Activated CD4-positive, alpha-beta memory T cell treated with anti-CD3 and anti-CD28 coated beads, Interleukin-2, amount 10 ng/mL, durations not matched to agents 7 days and 5 days (primary cell): ENCODE measurements at places on chromosomes 1 and 21.

GRCh38 chr1:88052167-88052566 is 631.9 kb upstream of the PKN2 start:
- H3K4me1 ChIP-seq, result no peaks in the 10 kb centered on the region
- no peak overlapping the region for H3K4me3 ChIP-seq
- no peak for DNase-seq
- no peaks in the 10 kb centered on the region for H3K36me3 ChIP-seq
- H3K27me3 ChIP-seq, result peaks cover 2% of the 10 kb centered on the region
- no peak overlapping the region for H3K27ac ChIP-seq

DNA sequence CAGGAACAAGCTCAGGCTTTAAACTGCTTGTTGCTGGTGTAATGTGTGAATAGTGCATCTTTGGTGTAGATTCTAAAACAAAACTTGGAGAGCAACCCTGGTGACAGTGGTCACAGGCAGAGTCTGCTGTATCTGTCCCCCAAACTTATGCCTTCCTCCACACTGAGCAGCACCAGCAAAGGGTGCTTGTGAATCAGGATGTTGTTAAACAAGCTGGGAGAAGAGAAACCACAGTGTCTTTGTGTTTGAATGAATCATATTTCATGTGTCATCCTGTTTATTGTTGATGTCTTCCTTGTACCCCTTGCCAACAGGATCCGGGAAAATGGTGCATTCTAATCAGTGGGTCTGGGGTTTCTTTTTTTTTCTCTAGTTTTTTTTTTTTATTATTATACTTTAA is 91.9 kb upstream of the COG2 start:
- no peaks in the 10 kb centered on the region for H3K36me3 ChIP-seq
- no peak for DNase-seq
- peaks cover 17% of the 10 kb centered on the region for H3K4me1 ChIP-seq
- no peak overlapping the region for H3K4me3 ChIP-seq
- peaks cover 22% of the 10 kb centered on the region for H3K27me3 ChIP-seq

DNA sequence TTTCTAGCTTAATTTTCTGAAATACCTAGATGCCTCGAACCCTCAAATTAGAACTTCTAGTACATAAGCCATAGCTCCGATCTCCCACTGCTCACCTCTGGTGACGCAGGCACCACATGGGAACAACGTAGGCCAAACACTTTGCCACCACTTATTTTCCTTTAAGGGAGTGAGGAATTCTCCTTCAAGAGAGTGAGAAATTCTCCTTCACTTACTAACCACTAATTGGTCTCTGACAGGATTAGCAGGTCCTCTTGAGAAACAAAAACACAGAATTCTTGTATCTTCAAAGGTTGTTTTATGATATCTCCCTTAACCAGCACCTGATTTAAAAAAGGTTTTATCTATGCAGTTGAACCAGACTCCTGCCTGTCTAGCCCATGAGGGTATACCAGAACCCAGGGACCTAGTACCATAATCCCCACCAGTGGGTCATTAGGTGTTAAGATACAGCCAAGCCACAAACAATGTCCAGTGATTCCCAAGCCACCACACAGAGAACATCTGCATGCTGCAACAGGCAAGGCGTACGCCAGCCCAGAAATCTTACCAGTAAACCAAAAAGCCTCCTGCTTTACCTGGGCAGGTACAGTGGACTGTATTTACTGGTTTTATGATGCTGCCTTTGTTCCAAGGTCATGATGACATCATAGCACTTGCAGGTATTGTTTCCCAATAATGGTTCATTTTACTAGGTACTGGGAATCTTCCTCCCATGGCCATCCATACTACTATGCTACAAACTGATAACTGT is 20.3 kb upstream of the CXADR start:
- no peak overlapping the region for H3K4me3 ChIP-seq
- H3K27me3 ChIP-seq, result peaks cover 3% of the 10 kb centered on the region
- peaks cover 34% of the 10 kb centered on the region for H3K4me1 ChIP-seq
- H3K36me3 ChIP-seq, result no peaks in the 10 kb centered on the region
- no peak for DNase-seq

- no peaks in the 10 kb centered on the region for H3K36me3 ChIP-seq
- H3K4me3 ChIP-seq, result no peak within 1 kb of the TSS
- DNase-seq, result no peak
- no peaks in the 10 kb centered on the region for H3K27me3 ChIP-seq
- H3K4me1 ChIP-seq, result no peaks in the 10 kb centered on the region
Measured at GRCh38 chr1:109687641-109688499, at the start of gene GSTM1. GSTM1 (plus strand) TSS chr1:109687817; CDS start chr1:109687874, 57 bp downstream.

- peaks cover 3% of the 10 kb centered on the region for H3K27me3 ChIP-seq
- H3K36me3 ChIP-seq, result no peaks in the 10 kb centered on the region
- no peak overlapping the region for H3K27ac ChIP-seq
- no peak overlapping the region for H3K4me3 ChIP-seq
Measured at GRCh38 chr1:70896224-70896623, 151.4 kb downstream of the PTGER3 start.

GRCh38 chr1:34656731-34657130 is 98.1 kb upstream of the GJB5 start:
- DNase-seq, result no peak
- peaks cover 4% of the 10 kb centered on the region for H3K27me3 ChIP-seq
- no peak overlapping the region for H3K27ac ChIP-seq
- H3K4me3 ChIP-seq, result no peak overlapping the region

DNA sequence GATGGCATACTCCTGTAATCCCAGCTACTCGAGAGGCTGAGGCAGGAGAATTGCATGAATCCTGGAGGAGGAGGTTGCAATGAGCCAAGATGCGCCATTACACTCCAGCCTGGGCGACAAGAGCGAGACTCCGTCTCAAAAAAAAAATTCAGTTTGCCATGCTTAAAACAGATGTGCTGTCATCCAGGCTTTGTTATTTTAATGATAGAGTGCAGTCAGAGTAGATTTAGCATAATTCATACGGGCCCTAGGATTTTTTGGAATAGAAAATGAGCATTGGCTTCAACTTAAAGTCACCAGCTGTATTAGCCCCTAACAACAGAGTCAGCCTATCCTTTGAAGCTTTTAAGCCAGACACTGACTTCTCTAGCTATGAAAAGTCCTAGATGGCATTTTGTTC is 124.6 kb downstream of the RASAL2 start:
- no peaks in the 10 kb centered on the region for H3K27me3 ChIP-seq
- H3K4me1 ChIP-seq, result no peaks in the 10 kb centered on the region
- H3K27ac ChIP-seq, result no peak overlapping the region

DNA sequence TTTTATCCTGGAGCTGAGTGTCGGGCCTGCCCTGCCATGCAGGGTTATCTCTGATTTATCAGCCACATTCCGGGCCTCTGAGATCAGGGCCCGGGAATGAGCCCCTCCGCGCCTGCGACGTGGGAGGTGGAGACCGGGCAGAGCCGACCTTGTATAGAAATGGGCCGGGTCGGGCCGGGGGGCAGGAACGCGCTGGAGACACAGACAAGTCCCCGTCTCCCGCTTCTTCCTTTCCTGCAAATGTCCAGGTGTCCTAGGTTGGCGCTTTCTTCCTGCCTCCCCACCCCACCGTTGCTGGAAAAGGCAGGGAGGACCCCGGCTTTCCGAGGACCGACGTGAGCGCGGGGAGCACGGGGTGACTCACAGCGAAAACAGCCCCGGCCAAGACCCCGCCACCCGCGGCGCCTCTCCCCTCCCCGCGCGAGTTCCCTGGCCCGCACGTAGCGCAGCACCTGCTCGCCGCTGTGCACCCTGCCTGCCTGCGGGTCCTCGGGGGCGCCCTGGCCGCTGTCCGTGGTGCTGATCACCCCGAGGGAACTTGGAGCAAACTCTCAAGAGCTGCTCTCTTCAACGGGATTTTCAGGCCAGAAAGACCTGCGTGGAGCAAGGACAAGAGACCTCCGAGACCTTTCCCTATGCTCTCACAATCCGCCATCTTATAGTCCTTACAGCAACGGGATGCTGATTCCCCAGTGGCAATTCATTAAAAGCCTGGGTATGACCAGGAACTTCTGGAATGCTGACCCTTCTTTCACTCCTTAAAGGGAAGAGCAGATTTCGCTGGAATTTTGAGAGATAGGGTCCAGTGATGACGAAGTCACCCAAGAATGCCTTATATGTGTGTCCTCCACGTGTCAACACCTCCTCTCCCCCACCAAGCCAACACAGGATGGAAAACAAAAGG is 475 bp upstream of the NPPB start:
- DNase-seq, result peak; percentile 73
- H3K27me3 ChIP-seq, result peaks cover 58% of the 10 kb centered on the region
- H3K27ac ChIP-seq, result no peak overlapping the region
- H3K4me1 ChIP-seq, result no peaks in the 10 kb centered on the region

- no peak for DNase-seq
- H3K27ac ChIP-seq, result no peak overlapping the region
- no peaks in the 10 kb centered on the region for H3K4me1 ChIP-seq
- peaks cover 3% of the 10 kb centered on the region for H3K36me3 ChIP-seq
- no peaks in the 10 kb centered on the region for H3K27me3 ChIP-seq
- H3K4me3 ChIP-seq, result no peak overlapping the region
Measured at GRCh38 chr1:42176902-42177519, 12.5 kb upstream of the GUCA2A start.

DNA sequence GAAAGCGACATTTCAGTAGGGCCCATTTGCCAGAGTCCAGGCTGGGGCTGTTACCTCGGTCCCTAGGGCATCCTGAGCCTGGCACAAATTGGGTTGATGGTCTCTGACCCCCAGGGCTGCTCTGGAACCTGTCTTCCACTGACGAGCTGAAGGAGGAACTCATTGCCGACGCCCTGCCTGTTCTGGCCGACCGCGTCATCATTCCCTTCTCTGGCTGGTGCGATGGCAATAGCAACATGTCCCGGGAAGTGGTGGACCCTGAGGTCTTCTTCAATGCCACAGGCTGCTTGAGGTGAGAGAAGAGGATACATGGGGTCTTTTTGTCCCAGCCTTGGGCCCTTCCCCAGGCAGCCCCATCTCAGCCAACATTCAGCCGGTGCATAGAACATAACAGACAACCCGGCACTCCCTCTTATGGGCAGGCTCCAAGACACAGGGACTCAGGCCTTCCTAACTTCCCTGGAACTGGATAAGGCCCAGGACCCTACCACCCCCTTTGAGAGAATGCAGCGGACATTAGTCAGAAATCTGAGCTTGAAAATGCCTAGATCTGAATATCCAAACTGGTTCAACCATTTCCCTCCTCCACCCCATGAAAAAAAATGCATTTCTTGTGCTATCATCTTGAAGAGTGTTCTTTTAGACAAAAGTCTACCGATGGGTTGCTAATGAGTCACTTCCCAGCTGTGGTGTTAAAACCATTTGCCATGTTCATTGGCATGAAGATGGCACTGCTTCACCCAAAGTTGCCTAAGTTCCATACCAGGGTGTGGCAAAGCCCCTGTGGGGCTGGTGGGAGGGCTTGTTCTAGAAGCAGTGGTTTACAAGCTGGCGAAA is 35.4 kb downstream of the PKP1 start:
- no peaks in the 10 kb centered on the region for H3K36me3 ChIP-seq
- H3K27ac ChIP-seq, result no peak overlapping the region
- no peak for DNase-seq

- H3K27ac ChIP-seq, result peak overlapping the region; percentile 77
- peak overlapping the region; percentile 50 for H3K4me3 ChIP-seq
- peaks cover 40% of the 10 kb centered on the region for H3K4me1 ChIP-seq
- no peak for DNase-seq
Measured at GRCh38 chr1:243420946-243421685, 165.3 kb downstream of the SDCCAG8 start.

GRCh38 chr1:68812333-68812732 is 315.5 kb upstream of the DEPDC1 start:
- no peaks in the 10 kb centered on the region for H3K27me3 ChIP-seq
- no peak overlapping the region for H3K4me3 ChIP-seq

GRCh38 chr1:57908147-57908890 is 484.5 kb upstream of the DAB1 start:
- no peaks in the 10 kb centered on the region for H3K27me3 ChIP-seq
- H3K4me3 ChIP-seq, result no peak overlapping the region
- H3K36me3 ChIP-seq, result no peaks in the 10 kb centered on the region
- no peak overlapping the region for H3K27ac ChIP-seq
- no peak for DNase-seq

- H3K4me1 ChIP-seq, result no peaks in the 10 kb centered on the region
- no peaks in the 10 kb centered on the region for H3K36me3 ChIP-seq
- no peak overlapping the region for H3K4me3 ChIP-seq
Measured at GRCh38 chr1:117128323-117129079, 7.0 kb upstream of the TRIM45 start.

GRCh38 chr1:29856340-29857114 is 620.2 kb downstream of the PTPRU start:
- no peak overlapping the region for H3K4me3 ChIP-seq
- no peak for DNase-seq
- H3K36me3 ChIP-seq, result no peaks in the 10 kb centered on the region

DNA sequence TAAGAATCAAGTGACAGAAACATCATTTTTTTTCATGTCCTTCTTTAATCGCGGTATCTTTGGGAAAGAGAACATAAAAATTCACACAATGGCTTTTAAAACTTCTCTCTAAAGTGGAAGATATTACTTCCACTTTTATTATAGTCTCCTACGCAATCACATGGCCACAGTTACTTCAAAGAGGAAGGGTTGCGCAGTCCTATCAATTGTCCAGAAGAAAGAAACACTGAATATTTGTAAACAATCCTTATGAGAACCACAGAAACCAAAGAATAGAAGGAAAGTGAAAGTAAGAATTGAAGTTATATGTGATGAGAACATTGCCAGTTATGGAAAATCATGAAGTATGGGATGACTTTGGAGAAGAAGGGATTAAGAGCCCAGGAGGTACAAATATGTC is 32.6 kb downstream of the CFH start:
- H3K27me3 ChIP-seq, result no peaks in the 10 kb centered on the region
- H3K36me3 ChIP-seq, result peaks cover 4% of the 10 kb centered on the region
- H3K4me3 ChIP-seq, result no peak overlapping the region
- no peak for DNase-seq
- H3K27ac ChIP-seq, result no peak overlapping the region

- H3K27me3 ChIP-seq, result peaks cover 16% of the 10 kb centered on the region
- H3K36me3 ChIP-seq, result no peaks in the 10 kb centered on the region
- no peak for DNase-seq
- H3K4me1 ChIP-seq, result peaks cover 18% of the 10 kb centered on the region
Measured at GRCh38 chr1:12597792-12598191, 20.2 kb downstream of the DHRS3 start.

GRCh38 chr1:16441282-16441665 is 750 bp downstream of the NECAP2 start:
- H3K4me3 ChIP-seq, result peak overlapping the region; percentile 91
- DNase-seq, result no peak
- H3K27ac ChIP-seq, result peak overlapping the region; percentile 88

DNA sequence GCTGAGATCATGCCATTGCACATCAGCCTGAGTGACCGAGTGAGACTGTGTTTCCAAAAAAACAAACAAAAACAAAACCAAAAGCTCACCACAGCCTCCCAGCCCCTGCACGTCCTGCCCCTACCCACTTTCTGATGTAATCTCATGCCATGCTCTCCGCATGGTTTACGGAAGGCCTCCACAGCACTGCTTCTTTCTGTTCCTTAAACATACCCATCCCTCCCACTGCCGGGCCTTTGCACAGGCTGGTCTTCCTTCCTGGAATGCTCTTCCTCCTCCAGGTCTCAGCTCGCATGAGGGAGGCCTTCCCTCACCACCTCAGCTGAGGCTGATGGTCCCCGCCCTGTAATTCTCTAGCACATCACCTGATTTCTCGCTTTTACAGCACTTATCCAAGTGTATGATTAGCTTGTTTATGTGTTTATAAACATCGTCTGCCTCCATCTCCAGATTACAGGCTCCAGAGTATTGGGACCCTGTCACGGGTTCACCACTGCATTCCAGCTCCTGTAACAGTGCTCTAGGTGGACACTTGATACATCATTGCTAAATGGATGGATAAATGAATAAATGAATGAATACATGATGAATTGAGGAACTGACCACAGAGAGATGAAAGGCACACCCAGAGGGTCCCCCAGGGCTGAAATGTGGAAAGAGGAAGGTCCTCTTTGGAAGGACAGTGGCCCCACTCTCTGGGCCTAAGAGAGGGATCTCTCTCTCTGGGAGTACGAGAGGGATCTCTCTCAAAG is 22.1 kb downstream of the TCEA3 start:
- H3K4me3 ChIP-seq, result no peak overlapping the region
- no peak overlapping the region for H3K27ac ChIP-seq
- H3K36me3 ChIP-seq, result no peaks in the 10 kb centered on the region
- no peak for DNase-seq
- peaks cover 18% of the 10 kb centered on the region for H3K4me1 ChIP-seq
